Stimulated activated effector memory CD8-positive, alpha-beta T cell treated with anti-CD3 and anti-CD28 coated beads, Interleukin-12 subunit alpha, Interleukin-12 subunit beta, amount 100 ng/mL, for 72 hours (primary cell): ENCODE measurements at places on chromosomes 11 and 22.

DNA sequence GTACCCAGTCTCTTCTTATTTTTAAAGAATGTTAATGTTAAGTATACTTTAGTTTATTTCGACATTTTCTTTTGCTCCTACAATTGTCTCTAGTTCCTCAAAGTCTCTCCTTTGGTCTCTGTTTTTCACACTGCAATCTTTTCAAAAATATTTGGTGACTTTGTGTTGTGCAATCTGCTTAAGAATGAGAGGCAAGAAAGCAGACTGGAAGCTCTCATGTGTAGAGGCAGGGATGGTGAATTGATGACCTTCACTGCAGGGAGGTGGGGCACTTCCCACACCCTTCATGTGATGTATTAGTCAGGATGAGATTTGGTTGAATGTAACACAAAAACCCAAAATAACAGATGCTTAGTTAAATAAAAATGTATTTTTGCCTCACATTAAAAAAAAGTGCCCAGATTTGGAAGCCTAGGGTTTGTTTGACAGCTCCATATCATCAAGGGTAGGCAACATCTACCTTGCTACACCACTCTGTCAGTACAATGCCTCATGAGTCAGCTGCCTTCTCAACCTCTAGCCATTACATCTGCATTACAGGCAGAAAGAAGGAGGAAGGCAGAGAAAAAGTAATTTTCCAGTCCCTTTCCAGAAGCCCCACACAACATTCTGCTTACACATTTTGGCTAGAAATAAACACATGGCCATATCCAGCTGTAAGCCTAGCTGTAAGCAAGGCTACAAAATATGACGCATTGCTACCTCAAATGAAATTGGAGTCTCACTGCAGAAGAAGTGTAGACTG lies 3.8 kb upstream of the MMP27 start:
- no peak for DNase-seq

GRCh38 chr11:86275493-86276370 lies 26.3 kb upstream of the HIKESHI start:
- no peak for DNase-seq

GRCh38 chr11:16945671-16946469 lies 68.3 kb downstream of the PLEKHA7 start:
- peak; percentile 63 for DNase-seq

GRCh38 chr22:23256986-23257888 lies 76.9 kb downstream of the BCR start:
- DNase-seq: no peak

DNA sequence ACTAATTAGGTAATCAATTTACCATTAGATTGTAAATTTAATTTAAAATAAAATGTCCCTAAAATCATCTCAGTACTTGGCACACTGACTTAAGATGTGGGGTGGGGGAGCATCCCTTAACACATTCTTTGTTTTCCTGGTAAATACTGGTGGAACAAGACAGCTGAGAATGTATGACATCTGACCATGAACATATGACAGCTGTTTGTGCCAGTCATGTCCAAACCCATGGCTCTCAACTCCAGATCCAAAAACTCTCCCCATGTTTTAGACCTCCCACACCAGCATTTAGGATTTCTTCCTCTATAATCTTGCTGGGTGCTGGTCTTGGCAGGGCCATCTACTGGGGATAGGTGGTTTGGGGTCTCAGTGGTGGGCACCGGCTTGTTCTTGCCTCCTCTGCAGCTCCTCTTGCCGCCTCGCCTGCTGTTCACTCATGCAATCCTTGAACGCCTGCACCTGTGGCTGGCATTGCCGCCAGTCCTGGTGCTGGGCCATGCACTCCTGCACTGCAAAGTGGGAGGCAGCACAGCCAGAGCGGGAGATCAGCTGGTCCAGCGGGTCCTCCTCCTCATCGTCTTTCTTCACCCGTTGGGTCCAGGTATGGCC lies 3.8 kb downstream of the COA4 start:
- DNase-seq: no peak
